ENCODE measurements at places on chromosomes 1 and 21. TPM values are rescaled to one million over a fixed set of nuclear protein-coding genes. Genes with fewer than 3 reads are reported as not detected.

FCRL5 gene
- not detected for total RNA-seq

ARHGAP30 gene
- total RNA-seq, result 32.2 TPM

- DNase-seq, result no peak
Measured at GRCh38 chr1:226863446-226863845, 7.0 kb upstream of the PSEN2 start.

- no peak for DNase-seq
Measured at GRCh38 chr1:64041371-64042131, 161.9 kb upstream of the UBE2U start.

DNA sequence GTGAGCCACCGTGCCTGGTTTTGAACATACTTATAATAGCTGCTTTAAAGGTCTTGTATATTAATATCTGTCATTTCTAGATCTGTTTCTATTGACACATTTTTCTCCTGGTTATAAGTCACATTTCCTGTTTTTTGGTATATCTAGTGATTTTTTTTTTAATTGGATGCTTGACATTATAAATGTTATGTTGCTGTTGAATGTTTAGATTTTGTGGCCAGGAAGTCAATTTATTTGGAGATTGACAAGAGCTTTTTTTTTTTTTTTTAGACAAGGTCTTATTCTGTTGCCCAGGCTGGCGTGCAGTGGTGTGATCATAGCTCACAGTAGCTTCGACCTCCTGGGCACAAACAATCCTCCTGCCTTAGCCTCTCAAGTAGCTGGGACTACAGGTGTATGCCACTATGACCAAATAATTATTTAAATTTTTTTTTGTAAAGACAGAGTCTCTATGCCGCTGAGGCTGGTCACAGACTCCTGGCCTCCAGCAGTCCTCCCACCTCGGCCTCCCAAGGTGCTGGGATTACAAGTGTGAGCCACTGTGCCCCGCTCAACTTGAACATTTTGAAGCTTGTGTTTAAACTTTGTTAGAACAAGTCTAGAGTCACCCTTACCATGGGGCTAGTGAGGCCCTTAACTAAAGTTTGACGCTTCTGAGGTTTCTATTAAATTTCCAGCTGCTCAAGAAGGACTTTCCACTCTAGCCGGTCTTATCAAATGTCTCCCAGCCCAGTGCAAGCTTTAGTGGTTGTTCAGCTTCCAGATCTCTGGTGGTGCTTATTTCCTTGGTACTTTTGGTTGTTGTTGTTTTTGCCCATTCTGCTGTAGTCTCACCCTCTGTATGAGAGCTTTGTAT, 8.6 kb upstream of the CHI3L2 start:
- no peak for DNase-seq

GRCh38 chr21:31873275-31873695, 465 bp downstream of the HUNK start:
- DNase-seq, result no peak

USP16 gene
- 32.4 TPM for total RNA-seq

GRCh38 chr1:85616736-85617135, 36.2 kb downstream of the CCN1 start:
- DNase-seq, result no peak
